ENCODE measurements at places on chromosomes 1 and 21. TPM values are rescaled to one million over a fixed set of nuclear protein-coding genes. Genes with fewer than 3 reads are reported as not detected.

Gene FOXD3
- total RNA-seq, result 0.39 TPM

Gene CHD1L
- total RNA-seq, result 35.2 TPM

Gene SERINC2
- 36.4 TPM for total RNA-seq

Gene FLG2
- total RNA-seq, result not detected

Gene GJA5
- not detected for total RNA-seq

Gene GJA9
- total RNA-seq, result not detected

- peaks cover 2% of the 10 kb centered on the region for H3K27me3 ChIP-seq
- H3K4me1 ChIP-seq, result no peaks in the 10 kb centered on the region
- DNase-seq, result no peak
- H3K4me3 ChIP-seq, result no peak overlapping the region
- H3K27ac ChIP-seq, result no peak overlapping the region
Measured at GRCh38 chr1:32948390-32948722, 16.3 kb downstream of the RNF19B start.

DNA sequence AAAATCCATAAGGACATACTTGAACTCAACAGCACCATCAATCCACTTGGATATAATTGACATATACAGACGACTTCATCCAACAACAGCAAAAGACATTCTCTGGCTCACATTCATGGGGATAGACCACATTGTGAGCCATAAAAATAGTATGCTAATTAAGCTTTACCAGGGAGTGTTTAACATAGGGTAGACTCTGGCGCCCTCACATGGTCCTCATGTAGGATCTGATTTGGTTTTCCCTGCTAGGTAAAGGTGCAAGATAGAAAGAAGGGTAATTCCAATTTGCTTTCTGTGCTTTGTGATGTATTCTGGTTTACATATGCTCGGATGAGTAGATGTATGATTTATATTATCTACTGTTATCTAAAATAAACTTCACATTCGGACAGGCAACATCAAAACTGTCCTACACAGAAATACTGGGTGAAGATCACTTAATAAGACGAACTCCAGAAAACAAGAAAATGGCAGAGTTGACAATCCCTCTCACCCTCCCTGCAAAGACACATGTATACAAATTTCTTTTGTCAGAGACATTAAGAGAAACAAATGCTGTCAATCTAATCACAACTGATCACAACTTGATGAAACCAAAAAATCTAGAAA is 27.7 kb downstream of the CR1L start:
- no peak overlapping the region for H3K4me3 ChIP-seq
- DNase-seq, result no peak
- peaks cover 4% of the 10 kb centered on the region for H3K27me3 ChIP-seq
- no peaks in the 10 kb centered on the region for H3K4me1 ChIP-seq
- no peaks in the 10 kb centered on the region for H3K36me3 ChIP-seq

DNA sequence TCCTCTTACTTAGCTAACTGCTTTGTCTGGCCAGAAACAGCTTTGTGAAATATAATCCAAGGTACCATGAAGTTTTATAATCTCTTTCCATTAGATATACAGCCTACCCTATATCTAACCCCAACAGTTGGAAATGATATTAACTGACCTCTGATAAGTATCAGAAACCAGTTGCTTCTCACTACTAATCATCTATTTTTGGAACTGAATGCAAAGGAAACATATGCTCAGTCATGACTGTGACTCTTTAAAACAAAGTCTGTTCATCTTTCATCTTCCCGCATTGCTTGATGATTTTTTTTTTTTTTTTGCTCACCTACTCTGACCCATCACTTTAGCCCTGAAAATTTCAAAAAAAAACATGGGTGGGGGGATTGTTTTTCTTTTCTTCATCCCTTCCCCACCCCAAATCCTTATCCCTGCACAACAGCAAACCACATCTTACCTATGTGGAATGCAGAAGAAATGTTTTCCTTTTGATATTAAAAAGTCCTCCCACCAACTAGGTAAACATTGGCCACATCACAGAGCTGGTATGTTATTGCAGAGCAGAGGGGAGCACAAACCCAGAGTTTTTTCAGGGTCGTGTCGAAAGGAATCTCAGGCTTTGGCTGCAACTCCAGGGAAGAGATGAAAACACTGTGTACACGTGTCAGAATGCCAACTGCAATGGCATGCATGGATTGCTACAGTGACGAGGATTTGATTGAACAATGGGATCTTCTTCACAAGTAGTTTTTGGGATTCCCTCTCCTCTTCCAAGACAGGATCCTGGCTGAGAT is 137.3 kb downstream of the SLC30A10 start:
- H3K4me3 ChIP-seq, result no peak overlapping the region
- H3K4me1 ChIP-seq, result no peaks in the 10 kb centered on the region
- H3K27me3 ChIP-seq, result no peaks in the 10 kb centered on the region
- H3K36me3 ChIP-seq, result no peaks in the 10 kb centered on the region

DNA sequence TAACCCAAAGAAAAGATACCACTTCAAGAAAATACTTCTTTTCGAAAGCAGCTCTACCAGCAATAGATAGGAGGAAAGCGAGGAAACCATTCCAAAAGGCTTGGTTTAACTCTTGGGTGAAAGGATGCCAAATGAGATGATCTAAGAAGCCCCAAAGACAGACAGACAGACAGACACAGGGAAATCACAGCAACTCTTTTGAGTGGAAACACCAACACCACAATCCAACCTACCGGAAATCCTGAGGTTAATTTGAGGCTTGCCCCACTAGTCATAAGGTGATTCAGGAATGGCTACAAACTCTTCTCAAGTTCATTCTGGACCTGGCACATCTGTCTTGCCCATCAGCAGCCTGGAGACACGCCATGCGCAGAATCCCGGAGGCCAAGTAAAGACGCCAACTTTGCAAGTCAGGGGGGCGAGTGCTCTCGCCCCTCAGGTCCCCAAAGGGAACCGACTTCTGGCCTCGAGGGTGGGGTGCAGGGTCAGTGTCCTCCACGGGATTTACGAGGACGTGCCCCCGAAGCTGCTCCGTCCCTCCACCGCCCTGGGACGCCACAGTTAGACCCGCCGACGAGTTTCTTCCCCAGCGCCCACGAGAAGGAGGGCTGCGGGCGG is 778 bp downstream of the EVI5 start:
- peaks cover 3% of the 10 kb centered on the region for H3K27me3 ChIP-seq
- DNase-seq, result no peak
- no peaks in the 10 kb centered on the region for H3K36me3 ChIP-seq
- peak overlapping the region; percentile 87 for H3K4me3 ChIP-seq
- peak overlapping the region; percentile 73 for H3K27ac ChIP-seq

DNA sequence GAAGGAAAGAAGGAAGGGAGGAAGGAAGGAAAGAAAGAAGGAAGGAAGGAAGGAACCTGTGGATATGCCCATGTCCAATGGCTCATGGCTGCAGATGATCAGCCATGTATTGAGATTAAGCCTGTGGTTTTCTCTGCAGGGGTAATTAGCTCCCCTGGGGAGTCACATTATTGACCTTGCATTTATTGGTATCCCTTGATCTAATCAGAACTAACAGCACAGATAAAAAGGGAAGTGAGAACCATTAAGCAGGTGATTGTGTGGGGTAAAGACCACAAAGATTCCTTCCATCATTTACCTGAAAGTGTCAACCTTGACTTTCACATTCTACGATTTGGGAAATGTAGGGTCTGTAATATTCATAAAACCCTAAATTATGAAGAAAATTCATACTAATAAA is 390.7 kb downstream of the BRINP2 start:
- H3K27ac ChIP-seq, result no peak overlapping the region
- no peaks in the 10 kb centered on the region for H3K4me1 ChIP-seq
- no peaks in the 10 kb centered on the region for H3K36me3 ChIP-seq
- no peak overlapping the region for H3K4me3 ChIP-seq
- DNase-seq, result no peak

GRCh38 chr1:87457408-87457807 is 128.7 kb downstream of the LMO4 start:
- no peaks in the 10 kb centered on the region for H3K27me3 ChIP-seq
- H3K36me3 ChIP-seq, result no peaks in the 10 kb centered on the region

GRCh38 chr1:98077691-98078090 is 156.9 kb upstream of the DPYD start:
- H3K36me3 ChIP-seq, result no peaks in the 10 kb centered on the region
- no peaks in the 10 kb centered on the region for H3K4me1 ChIP-seq
- H3K4me3 ChIP-seq, result no peak overlapping the region
- no peak overlapping the region for H3K27ac ChIP-seq
- no peak for DNase-seq

DNA sequence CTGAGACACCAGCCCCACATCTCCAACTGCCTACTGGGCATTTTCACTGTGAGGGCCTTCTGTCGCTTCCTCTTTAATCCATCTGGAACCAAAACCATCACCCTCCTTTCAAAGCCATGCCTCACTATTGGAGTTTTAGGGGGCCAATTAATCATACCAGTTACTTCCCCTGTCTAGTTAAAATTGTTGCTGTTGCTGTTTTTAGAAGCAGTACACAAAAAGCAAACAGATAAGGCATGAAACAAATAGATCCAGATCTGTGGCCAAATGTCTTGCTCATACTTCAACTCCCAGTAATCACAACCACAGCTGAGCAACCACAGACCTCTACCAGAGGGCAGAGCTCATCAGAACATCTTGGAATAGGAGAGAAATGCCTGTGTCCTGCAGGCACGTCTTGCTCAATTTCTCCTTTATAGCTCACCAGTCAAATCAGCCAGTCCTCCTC is 133.8 kb upstream of the C1orf105 start:
- no peak overlapping the region for H3K4me3 ChIP-seq
- no peaks in the 10 kb centered on the region for H3K36me3 ChIP-seq
- H3K4me1 ChIP-seq, result peaks cover 4% of the 10 kb centered on the region
- no peaks in the 10 kb centered on the region for H3K27me3 ChIP-seq
- DNase-seq, result no peak

DNA sequence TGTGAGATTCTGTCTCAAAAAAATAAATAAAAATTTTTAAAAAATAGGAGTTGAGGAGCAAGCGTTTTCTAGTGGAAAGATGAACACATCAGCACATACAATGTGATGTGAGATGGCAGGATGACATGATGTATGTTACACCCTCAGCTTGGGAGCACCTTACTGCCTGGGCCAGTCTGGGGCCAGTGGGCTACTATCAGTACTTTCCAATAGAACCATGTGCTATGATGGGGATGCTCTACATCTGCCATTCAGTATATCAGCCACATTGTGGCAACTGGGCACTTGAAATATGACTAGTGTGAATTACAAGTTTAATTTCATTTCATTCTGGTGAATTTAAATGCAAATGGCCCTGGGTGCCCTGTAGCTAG is 156.0 kb downstream of the PGBD5 start:
- no peak overlapping the region for H3K4me3 ChIP-seq
- H3K27me3 ChIP-seq, result no peaks in the 10 kb centered on the region
- peaks cover 7% of the 10 kb centered on the region for H3K4me1 ChIP-seq

DNA sequence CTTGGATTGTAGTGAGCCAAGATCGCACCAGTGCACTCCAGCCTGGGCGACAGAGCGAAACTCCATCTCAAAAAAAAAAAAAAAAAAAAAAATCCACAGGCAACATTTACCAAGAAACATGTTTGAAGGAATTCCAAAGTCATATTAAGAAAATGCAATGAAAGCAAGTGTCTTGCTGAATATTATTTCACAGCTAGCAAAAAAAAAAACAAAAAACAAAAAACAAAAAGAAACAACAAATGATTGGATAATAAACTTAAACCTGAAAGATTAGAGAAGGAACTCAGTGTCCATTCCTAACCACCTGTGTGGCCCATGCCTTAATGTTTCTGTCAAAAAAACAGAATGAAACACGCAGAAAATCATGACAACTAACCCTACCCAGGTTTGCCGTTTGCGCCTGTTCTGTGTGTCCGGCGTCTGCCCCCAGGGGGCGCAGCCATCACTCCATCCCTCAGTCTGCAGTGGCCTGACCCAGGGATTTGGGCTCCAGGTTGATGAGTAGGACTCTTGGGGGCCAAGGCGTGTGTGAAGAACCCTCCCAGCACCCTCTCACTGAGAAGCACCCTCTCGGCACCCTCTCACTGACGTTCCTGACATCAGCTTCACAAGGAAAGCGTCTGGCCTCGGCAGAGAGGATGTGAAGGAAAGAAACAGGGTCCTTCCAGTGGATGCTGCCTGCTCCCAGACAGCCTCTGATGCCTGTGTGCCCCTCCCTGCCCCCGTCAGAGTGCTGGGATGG is 19.2 kb upstream of the PTTG1IP start:
- H3K36me3 ChIP-seq, result no peaks in the 10 kb centered on the region
- H3K27me3 ChIP-seq, result peaks cover 3% of the 10 kb centered on the region
- no peak overlapping the region for H3K4me3 ChIP-seq
- no peak overlapping the region for H3K27ac ChIP-seq

DNA sequence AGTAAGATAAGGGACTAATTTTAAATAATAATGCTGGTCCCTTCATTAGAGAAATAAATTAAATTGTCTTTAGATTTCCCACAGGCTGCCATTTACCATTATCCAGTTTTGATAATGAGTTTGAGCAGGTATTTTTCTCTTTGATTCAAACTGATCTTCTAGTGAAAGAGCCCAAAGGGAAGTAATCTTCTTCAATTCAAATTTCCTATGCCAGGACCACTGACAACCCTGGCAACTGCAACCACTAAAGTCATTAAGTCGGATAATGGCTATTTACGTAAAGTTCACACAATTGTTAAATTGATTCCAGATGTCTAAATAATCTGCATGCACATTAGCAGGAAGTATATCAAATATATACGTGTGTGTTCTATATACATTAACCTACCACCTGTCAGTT is 399.3 kb downstream of the PTPRC start:
- no peaks in the 10 kb centered on the region for H3K4me1 ChIP-seq
- H3K4me3 ChIP-seq, result no peak overlapping the region
- no peaks in the 10 kb centered on the region for H3K27me3 ChIP-seq
- H3K36me3 ChIP-seq, result no peaks in the 10 kb centered on the region

GRCh38 chr1:108563808-108564207 is 3.9 kb downstream of the EEIG2 start:
- peaks cover 27% of the 10 kb centered on the region for H3K4me1 ChIP-seq
- H3K27me3 ChIP-seq, result peaks cover 13% of the 10 kb centered on the region
- H3K36me3 ChIP-seq, result no peaks in the 10 kb centered on the region
- DNase-seq, result no peak
- no peak overlapping the region for H3K27ac ChIP-seq

- no peaks in the 10 kb centered on the region for H3K36me3 ChIP-seq
- peaks cover 3% of the 10 kb centered on the region for H3K27me3 ChIP-seq
- DNase-seq, result peak; percentile 24
- peaks cover 1% of the 10 kb centered on the region for H3K4me1 ChIP-seq
- H3K4me3 ChIP-seq, result peak overlapping the region; percentile 70
Measured at GRCh38 chr1:66331658-66332547, 202.1 kb upstream of the SGIP1 start.

DNA sequence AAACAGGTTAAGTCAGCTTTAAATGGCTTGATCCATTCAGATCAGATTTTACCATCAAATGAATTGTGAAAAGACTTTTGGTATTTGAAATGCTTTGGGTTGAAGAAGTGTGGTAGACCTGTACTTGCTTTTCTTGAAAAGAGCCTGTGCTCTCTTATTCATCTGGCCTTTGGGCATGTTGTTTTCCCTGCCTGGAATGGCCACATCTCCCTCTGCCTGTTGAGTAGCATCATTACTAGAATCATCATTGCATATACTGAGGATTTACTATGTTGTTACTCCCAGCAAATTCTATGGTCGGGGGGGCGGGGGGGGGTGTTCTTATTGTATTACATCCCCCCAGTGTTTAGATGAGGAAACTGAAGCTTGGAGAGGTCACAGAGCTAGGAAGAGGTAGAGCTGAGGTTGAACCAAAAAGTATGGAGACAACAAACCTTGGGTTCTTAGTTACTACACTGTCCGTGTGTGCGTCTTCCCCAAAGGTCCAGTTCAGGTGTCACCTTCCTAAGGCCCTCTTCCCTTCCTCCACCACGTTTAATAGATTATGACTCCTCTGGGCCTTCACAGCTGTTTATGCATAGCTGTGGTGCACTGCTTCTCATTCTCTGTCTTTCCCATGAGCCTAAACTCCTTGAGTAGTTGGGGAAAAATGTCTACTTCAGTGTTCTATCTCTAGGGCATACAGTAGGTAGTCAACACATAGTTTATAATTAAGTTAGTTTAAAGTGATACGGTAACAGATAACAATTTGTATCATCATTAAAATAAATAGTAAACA is 246.4 kb upstream of the HOOK1 start:
- H3K4me1 ChIP-seq, result peaks cover 2% of the 10 kb centered on the region
- DNase-seq, result no peak
- no peak overlapping the region for H3K4me3 ChIP-seq
- no peaks in the 10 kb centered on the region for H3K27me3 ChIP-seq
- no peaks in the 10 kb centered on the region for H3K36me3 ChIP-seq

Measured in glutamatergic neuron (in vitro differentiated cells).